ENCODE measurements at places on chromosomes 13 and 19.

DNA sequence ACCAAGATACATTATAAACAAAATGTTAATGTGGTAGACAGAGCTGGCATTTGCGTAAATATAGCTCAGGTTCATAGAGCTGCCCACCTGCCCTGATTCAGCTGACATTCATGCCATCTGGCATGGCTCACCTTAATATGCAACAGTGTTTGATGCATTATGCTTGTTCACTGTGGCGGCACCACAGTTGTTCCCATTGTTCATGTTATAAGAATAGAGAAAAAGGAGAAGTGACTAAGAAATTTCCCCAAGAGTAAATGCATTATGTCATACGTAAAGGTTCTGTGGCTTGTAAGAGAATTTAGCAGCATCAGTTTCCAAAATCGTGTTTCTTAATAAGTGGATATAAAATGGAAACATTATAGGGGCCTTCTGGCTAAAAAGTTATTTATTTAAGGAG lies 4.5 kb downstream of the CCNA1 start:
- no peak for DNase-seq

DNA sequence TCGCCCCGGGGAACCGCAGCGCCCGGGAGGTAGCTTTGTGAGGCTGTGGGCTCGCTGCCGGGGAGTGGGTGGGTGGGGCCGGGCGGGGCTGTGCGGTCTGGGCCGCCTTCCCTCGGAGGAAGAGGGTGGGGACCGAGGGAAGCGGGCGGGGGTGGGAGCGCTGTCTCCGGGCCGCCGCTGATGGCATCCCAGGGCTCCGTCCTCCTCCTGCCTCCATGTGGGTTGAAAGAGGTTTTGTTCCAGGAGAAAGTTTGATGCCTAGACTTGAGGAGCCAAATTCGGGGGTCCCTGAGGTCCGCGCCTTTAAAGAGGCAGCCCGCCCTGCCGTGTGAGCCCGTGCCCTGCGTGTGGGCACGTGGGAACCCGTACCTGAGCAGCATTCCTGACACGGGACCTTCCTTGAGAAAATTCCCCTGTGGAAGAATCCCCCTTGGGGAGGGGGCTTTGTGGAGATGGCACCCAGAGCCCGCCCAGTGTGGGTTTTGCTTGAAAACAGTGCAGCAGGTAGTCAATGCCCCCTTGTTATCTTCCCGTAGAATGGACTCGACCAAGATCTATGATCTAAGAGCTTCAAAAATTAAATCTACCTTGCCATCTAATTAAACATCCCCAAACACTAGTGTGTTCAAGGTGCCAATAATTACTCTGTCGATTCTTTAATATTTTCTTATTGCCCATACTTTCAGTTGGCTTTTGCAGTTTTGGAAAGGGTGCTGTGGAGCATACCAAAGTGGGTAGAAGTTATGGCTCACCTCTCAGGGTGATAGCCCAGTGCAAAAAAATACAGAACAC lies 107.8 kb downstream of the RXFP2 start:
- DNase-seq, result no peak

GRCh38 chr13:28606466-28606865 lies 52.5 kb upstream of the POMP start:
- no peak for DNase-seq

DNA sequence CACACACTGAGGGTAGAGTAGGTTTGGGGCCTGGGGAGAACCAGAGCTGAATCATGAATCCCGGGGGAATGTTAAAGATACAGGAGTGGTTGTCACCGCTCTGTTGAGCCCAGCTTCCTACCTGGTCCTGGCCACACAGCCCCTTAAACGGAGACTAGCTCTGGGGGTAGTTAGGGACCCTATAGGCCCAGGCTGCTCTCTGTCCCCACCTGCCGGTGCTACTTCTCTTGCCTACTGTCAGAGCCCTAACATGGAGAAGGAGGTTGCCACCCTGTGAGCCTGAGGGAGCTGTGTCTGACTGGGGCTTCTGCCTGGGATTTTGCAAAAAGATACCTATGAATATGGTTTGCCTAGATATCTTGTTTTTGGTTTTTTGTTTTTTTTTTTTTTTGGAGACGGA lies 36.6 kb upstream of the ZNF429 start:
- no peak for DNase-seq

DNA sequence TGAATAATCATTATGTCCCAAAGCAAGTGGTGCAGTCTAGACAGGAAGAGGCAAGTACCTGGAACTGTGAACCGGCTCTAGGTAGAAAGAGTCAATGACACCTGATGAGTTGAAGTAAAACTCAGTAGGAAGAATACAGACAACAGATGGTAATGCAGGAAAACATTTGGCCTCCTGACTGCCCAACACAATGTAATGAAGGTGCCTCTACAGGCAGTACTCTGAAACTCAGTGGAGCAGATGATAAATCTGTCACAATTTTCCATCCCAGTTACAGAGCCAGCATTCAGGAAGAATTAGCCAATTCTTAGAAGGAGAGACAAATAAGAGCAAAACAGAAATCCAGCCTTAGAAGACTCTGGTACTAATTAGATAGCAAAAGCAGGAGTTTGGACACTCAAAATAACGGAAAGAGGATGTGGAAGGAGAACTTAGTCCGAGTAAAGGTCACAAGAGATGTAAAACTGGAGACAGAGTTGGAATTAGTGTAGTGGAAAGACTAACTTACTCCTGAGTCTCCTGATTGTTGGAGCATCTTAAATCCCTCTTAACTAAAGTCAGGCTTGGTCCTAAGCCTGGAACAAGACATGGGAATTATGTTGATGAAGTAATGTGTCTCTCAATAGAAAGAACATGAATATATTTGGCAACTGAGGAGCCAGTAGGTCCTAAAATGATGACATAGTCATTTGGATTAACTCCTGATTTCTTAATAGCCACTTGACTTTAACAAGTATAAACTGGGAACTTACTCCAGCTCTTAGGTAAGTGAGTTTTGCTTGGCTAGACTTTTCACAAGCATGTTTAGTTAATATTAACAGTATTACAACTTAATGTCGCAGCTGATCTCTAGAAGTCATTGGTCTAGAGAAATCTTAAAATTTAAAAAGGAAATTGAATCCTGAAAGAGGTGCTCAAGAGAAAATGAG lies 457.3 kb upstream of the MIR17HG start:
- DNase-seq, result no peak

GRCh38 chr13:71587817-71588216 lies 279.2 kb downstream of the DACH1 start:
- DNase-seq, result no peak

- no peak for DNase-seq
Measured at GRCh38 chr19:19626516-19627472, 1.2 kb downstream of the LPAR2 start.
